EH (cell line): ENCODE measurements at places on chromosomes 4 and X.
A peak's percentile ranks its signal among the peaks of the same experiment; 100 is the strongest.

- no peak for DNase-seq
These were observed 2.6 kb downstream of the C4orf33 start for GRCh38 chr4:129098531-129099001.

- DNase-seq: no peak
These were observed 91.1 kb downstream of the PPP3CA start for GRCh38 chr4:101256222-101256621.

- DNase-seq: no peak
These were observed 134.0 kb upstream of the ANXA3 start for GRCh38 chr4:78417603-78418002.

DNA sequence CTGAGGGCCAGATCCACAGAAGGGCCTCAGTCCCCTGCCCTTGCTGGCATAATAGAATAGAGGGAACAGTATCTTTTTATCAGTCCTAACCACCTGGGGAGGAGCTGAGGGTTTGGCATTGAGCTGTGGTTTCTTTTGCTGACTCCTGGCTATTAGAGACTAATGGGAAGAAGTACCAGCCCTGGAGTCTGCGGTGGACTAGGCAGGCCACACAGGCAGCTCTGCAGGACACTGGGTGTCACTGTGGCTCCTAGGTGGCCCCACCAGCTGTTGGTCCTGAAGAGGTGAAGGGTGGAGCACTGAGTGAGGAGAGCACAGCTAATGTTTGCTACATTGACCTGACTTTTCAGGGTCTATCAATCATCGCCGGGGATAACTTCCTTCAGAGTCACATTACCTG is 52.8 kb upstream of the GPC4 start:
- no peak for DNase-seq

GRCh38 chrX:136163689-136164088 is 16.4 kb downstream of the FHL1 start:
- DNase-seq: peak; percentile 78

- peak; percentile 34 for DNase-seq
These were observed 56.3 kb upstream of the DCTD start for GRCh38 chr4:182973511-182973911.

- DNase-seq: peak; percentile 49
These were observed 66.7 kb upstream of the PRPS1 start for GRCh38 chrX:107561468-107562215.
